Astrocyte of the spinal cord (primary cell): ENCODE measurements at places on chromosomes 4 and X.

- DNase-seq: no peak
Measured at GRCh38 chr4:146975036-146975435, 29.4 kb upstream of the TTC29 start.

GRCh38 chrX:111040377-111041017 is 55.5 kb upstream of the PAK3 start:
- peak; percentile 69 for DNase-seq

GRCh38 chrX:30990361-30990760 is 81.5 kb downstream of the FTHL17 start:
- DNase-seq: no peak

DNA sequence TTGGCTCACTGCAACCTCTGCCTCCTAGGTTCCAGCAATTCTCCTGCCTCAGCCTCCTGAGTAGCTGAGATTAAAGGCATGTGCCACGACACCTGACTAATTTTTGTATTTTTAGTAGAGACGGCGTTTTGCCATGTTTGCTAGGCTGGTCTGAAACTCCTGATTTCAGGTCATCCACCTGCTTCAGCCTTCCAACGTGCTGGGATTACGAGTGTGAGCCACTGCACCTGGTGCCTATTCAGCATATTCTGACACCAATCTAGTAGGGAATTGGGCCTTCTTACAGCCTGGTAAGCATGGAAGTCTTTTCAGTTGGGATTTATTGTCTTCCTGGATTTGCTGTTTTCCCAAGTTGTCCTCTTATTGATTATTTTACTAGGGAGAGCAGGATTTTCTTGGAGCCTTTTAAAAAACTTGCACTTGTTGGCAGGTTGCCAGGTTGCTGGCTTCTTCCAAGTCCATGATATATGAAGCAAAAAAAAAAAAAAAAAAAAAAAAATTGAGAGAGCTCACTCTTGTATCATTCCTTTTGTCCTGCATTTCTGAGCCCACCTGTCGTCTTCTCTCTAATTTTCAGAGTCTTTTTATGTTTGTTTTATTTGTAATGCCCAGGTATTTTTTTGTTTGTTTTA is 43.7 kb downstream of the TMPRSS11E start:
- DNase-seq: peak; percentile 9

DNA sequence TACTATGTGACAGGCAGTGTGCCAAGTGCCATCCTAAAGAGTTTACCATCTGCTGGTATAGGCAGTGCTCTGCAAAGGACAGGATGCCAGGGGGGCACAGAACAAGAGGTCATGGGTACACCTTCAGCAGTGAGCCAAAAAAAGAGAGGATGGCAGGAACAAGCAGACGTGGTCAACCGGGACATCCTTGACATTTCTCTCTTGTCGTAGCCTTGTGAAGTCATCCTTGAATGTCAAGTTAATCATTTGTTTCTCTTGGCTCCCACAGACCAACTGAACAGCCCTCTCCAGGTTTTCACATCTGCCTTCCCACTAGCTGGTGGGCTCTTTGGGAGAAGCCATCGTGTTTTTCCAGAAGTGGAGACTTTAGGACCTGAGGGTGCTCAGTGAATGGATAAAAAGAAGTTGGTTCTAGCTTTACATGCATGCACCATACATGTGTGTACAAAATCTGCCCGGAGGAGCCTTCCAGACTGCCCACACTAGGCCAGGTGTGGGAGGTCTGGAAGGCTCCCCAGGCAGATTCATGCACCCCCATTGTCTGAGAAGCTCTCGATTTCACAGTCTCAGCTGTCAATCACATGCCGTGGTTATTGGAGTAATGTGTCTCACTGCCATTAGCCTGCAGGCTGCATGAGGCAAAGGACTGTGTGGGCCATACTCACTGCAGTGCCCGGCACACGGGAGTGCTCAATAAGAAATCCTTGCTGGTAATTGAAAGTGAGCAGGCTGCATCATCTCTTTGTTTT is 16.4 kb downstream of the PNMA6F start:
- no peak for DNase-seq

DNA sequence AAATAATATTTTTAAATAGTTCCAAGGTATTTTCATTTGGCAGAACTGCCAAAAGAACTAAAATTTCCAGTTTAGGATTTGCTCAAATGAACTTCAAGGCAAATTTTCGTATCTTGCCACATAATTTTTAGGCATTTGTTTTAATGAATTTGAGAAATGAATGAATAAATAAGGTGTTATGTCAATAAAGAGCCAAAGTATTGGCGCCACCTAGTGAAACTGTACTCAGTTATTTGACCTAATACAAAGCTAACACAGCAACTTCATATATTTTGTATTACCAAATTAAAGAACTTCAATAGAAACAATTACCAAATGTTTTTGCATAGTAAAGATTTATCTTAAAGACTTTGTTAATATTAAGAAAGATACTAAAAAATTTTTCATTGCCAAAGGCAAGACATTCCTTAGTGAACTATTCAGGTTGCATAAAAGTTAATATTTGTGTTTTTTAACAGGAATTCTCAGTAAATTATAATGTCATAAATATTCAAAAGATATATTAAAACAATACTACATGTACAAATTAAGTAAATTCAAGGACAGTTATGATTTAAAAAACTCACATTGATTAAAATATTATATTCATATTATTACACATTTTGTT is 50.3 kb downstream of the STPG2 start:
- peak; percentile 37 for DNase-seq

DNA sequence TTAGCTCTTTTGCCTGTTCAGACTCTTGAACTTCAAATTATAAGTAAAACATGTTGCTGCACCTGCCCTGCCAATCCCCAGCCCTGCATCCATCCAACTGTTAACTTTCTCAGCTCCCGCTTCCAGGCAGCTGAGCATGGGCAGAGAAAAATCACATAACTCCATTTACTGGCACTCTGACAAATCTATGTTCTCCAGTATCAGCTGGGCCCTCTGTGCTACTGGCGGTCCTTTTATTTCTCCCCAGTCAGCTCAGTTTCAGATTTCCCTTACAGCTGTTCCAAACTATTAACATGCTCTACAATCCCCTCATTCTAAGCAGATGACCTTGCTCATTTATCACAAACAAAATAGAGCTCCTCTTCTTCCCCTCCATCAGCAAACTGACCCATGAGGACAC is 240.4 kb upstream of the TET2 start:
- peak; percentile 3 for DNase-seq

DNA sequence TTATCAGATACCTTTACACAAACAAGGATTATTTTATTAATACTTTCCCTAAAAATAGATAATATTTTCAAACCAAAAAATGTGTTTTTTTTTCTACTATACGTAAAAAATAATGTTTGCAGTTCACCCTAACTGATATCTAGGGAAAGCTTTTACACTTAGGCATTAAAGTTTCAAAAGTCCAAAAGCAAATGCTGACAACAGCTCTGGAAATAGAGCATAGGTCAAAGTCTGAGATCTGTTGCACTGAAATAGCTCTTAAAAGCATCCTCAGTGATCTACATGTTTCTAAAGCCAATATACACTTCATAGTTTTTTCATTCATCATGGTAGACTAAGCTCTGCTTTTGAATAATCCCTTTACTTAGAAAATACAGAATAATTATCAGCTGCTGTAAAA is 222.8 kb downstream of the TRAM1L1 start:
- no peak for DNase-seq

- no peak for DNase-seq
Measured at GRCh38 chr4:62015043-62015739, 815.1 kb downstream of the ADGRL3 start.

GRCh38 chr4:173169428-173170181 is 994 bp downstream of the GALNT7 start:
- DNase-seq: peak; percentile 71

- no peak for DNase-seq
Measured at GRCh38 chr4:145496292-145496691, 14.6 kb downstream of the SMAD1 start.

DNA sequence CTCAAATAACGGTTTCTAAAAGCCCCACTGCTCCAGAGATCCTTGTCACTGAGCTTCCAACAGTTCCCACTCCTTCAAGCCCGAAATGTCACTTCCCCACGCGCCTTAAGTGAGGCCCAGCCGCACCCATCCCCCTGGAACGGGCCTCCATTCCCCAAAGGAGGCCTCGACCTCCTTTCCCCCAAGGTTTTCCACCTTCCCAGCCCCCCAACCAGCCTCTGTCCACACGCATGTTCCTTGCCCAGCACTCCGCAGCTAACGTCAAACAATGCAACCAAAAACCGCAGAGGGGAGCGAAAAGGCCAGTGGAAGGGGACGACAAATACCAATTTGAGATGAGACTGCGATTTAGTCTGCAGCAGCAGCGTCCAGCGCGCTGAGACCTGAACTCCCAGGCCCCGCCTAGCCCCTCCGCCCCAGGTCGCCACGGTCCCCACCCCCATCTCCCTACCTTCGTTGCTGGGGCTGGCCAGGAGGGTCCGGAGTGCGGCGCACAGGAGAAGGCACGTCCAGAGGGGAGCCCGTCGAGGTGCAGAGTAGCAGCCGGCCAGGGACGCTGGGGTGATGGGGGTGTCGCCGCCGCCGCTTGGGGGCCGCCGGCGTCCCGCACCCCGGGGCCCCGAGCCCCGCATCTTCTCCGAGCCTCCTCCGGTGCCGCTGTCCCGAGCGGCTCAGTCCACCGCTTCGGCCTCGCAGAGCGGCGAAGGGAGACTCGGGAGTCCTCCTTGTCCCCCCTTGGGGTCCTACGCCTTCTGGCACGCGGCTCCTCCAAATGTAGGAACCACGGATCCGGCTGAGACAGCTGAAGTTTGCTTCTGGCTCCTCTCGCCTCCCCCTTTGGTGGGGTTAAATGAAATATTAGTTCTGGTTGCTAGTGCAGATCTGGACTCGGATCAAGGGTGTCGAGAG is 924 bp downstream of the EPHA5 start:
- DNase-seq: peak; percentile 55

DNA sequence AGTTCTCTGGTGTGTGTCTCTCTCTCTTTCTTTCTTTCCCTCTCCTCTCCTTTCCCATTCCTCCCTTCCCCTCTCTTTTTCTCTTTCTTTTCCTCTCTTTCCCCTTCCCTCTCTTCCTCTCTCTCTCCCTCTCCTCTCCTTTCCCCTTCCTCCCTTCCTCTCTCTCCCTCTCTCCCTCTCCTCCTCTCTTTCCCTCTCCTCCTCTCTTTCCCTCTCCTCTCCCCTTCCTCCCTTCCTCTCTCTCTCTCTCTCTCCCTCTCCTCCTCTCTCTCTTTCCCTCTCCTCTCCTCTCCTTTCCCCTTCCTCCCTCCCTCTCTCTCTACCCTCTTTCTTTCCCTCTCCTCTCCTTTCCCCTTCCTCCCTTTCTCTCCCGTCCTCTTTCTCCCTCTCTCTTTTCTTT is 12.4 kb upstream of the EOLA1 start:
- no peak for DNase-seq

DNA sequence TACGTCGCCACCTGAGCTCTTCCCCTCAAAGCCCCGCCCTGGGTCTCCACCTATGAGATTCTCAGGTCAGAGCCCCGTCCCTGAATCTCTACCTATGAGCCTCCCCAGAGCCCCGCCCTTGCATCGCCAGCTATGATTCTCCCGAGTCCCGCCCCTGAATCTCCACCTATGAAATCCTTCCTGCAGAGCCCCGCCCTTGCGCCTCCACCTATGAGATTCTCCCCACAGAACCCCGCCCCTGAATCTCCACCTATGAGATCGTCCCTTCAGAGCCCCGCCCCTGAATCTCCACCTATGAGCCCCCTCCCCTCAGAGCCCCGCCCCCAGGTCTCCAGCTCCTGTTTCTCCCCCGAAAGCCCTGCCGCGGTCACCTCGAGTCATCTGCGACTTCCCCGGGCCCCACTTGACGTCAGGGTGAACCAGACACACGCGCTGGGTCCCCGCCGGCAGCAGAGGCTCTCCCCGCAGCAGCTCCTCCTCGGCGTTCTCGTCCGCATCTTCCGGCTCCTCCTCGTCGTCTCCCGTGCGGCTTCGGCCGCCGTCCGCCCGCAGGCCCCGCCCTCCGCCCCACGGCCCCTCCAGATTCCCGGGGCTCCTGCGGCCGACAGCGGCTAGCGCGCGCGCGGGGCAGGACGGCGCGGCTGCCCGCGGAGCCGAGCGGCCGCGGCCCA is 393 bp downstream of the GTPBP6 start:
- peak; percentile 99 for DNase-seq

DNA sequence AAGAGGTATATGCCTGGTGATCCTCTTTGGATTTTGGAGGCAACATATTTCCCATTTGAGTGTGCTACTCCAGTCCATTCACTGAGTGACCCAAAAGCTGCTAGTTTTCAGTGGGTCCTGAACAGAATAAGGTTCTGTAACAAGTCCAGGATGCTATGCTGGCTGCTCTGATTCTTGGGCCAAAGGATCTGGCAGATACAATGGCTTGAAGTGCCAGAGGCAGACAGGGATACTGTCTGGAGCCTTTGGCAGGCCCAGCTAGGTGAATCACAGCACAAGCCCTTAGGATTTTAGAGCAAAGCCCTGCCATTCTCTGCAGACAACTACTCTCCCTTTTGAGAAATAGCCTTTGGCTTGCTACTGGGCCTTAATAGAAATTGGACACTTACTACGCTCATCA is 40.6 kb downstream of the DCHS2 start:
- no peak for DNase-seq

DNA sequence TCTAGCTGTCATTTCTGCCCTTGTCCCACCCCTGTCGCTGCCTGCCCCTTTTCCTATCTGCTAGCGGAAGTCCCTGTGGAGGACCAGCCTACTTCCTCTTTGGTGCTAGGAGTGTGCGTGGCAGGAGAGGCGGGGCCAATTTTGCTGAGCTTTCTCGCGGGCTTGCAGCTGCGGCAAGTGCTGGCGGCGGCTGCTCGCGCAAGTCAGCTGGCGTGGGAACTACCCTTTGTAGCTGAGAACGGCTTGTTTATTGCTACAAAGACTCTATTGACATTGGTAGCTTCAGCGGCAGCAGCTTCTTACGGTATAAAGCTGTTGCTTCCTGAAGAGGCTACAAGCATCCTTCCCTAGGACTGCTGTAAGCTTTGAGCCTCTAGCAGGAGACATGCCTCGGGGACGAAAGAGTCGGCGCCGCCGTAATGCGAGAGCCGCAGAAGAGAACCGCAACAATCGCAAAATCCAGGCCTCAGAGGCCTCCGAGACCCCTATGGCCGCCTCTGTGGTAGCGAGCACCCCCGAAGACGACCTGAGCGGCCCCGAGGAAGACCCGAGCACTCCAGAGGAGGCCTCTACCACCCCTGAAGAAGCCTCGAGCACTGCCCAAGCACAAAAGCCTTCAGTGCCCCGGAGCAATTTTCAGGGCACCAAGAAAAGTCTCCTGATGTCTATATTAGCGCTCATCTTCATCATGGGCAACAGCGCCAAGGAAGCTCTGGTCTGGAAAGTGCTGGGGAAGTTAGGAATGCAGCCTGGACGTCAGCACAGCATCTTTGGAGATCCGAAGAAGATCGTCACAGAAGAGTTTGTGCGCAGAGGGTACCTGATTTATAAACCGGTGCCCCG is at the start of gene MAGEH1:
Gene MAGEH1, plus strand, starts transcription at position 138 of the 843 bp plus-strand sequence. Its CDS starts 248 bp downstream, at position 386.
- DNase-seq: peak; percentile 73

GRCh38 chr4:166386491-166387360 is 513.7 kb downstream of the TLL1 start:
- DNase-seq: no peak

GRCh38 chr4:184267673-184268583 is 50.3 kb upstream of the ENPP6 start:
- peak; percentile 89 for DNase-seq

GRCh38 chrX:24167719-24168472 is 18.4 kb downstream of the ZFX start:
- DNase-seq: peak; percentile 24
